ENCODE measurements at places on chromosomes 3 and 15. TPM values are rescaled to one million over a fixed set of nuclear protein-coding genes. Genes with fewer than 3 reads are reported as not detected.

DNA sequence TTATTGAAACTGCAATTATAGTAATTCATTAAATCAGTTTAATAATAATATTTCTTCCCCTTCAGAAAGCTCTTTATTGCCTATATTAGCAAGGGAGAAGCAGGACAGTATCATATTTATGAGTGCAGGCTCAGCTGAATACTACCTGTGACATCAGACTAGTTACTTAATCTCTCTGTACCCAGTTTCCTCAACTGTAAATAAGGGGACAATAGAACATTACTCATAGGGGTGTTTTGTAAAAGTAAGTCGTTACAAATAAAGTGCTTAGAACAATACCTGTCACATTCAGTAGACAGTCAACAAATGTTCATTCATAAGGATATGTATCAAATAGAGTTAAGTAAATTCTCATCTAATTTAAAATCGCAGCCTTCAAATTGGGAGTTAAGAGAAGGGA is 12.1 kb upstream of the VPS39 start:
- DNase-seq = no peak
- H3K27me3 ChIP-seq = no peaks in the 10 kb centered on the region
- no peak overlapping the region for H3K4me3 ChIP-seq
- no peaks in the 10 kb centered on the region for H3K36me3 ChIP-seq
- H3K4me1 ChIP-seq = no peaks in the 10 kb centered on the region
- no peak overlapping the region for H3K27ac ChIP-seq

DNA sequence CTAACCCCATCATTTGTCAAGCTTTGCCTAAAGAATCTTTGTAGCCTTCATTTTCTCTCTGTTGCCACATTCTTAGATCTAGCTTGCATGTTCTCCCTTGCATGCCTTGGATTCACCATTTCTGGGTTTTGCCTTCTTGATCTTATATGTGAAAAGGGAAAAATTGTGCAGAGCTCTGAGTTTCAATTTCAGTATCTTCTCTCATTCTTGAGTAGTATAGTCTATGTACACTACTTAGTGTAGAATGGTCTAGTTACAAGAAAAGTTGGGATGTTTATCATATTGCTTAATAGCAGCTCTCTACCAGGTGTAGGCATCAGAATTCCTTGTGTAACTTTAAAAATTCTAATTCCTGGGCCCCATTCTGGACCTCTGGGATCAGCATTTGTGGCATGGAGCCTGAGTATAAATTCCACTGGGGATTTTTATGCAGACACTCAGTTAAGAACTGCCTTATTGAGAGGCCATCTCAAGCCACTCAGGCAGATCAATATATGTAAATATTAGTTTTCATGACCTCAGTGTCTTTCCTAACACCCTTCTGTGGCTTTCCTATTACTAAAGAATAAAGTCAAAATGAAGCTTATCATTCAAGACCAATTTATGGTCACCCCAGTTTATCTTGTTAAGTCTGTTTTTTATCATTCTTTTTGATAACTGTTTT is 23.4 kb downstream of the GTF2E1 start:
- H3K4me3 ChIP-seq = no peak overlapping the region
- peaks cover 25% of the 10 kb centered on the region for H3K4me1 ChIP-seq
- no peaks in the 10 kb centered on the region for H3K27me3 ChIP-seq
- H3K36me3 ChIP-seq = no peaks in the 10 kb centered on the region
- H3K27ac ChIP-seq = no peak overlapping the region

DNA sequence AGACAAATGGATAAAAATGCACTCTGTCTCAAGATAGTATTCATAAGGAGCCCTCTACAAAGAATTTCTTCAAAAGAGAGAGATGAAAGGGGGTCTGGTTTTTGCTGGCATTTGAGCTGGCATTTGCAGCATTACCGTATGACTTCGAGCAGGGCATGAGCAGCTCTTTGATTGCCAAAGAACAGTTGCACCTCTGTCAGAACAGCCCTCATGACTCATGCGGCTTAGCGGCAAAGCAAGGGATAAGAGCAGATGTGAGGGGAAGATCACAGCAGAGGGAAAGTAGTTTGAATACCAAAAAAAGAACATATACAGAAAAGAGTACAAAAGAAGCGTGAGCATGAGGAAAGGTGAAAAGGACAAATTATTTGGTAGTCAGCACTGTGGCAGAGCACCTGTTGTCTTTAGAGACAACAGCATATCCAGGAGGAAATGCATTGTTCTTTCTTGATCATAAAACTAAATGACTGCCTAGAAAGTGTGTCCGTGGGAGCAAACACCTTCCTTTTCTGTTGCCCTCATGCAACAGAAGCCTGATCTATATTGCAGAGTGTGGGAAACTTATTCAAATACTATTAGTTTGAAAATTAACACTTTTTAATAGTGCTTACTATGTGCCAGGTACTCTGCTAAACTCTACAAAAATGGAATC is 80.5 kb upstream of the SLC24A5 start:
- H3K4me3 ChIP-seq = no peak overlapping the region
- no peaks in the 10 kb centered on the region for H3K36me3 ChIP-seq
- no peak overlapping the region for H3K27ac ChIP-seq
- peaks cover 8% of the 10 kb centered on the region for H3K4me1 ChIP-seq

- no peaks in the 10 kb centered on the region for H3K36me3 ChIP-seq
- H3K27me3 ChIP-seq = no peaks in the 10 kb centered on the region
- peak; percentile 64 for DNase-seq
- H3K27ac ChIP-seq = peak overlapping the region; percentile 74
These were observed 69.3 kb downstream of the TBC1D2B start for GRCh38 chr15:78007964-78008886.

DNA sequence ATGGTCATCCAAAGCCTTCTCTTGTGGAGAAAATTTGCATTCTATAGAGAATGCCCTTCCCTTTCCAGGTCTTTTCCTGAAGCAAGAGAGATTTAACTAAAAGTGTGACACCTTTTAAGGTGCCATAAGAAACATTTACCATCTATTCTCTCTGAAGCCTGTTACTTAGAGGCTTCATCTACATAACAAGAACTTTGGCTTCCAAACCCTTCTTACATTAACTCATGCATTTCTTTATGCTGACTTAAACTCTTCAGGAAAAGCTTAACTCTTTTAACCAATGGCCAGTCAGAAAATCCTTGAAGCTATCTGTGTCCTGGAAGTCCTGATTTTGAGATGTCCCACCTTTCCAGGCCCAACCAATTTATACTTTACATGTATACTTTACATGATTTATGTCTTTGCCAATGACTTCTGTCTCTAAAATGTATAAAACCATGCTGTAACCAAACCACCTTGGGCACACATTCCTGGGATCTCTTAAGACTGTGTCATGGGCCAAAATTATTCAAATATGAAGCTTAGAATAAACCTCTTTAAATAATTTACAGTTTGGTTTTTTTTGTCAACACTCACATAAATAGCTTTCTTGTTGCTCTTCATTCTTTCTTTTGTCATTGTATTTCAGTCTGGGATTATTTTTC is 472.6 kb upstream of the NECTIN3 start:
- no peak overlapping the region for H3K4me3 ChIP-seq
- H3K4me1 ChIP-seq = no peaks in the 10 kb centered on the region
- DNase-seq = no peak
- no peaks in the 10 kb centered on the region for H3K36me3 ChIP-seq
- no peak overlapping the region for H3K27ac ChIP-seq
- no peaks in the 10 kb centered on the region for H3K27me3 ChIP-seq

DNA sequence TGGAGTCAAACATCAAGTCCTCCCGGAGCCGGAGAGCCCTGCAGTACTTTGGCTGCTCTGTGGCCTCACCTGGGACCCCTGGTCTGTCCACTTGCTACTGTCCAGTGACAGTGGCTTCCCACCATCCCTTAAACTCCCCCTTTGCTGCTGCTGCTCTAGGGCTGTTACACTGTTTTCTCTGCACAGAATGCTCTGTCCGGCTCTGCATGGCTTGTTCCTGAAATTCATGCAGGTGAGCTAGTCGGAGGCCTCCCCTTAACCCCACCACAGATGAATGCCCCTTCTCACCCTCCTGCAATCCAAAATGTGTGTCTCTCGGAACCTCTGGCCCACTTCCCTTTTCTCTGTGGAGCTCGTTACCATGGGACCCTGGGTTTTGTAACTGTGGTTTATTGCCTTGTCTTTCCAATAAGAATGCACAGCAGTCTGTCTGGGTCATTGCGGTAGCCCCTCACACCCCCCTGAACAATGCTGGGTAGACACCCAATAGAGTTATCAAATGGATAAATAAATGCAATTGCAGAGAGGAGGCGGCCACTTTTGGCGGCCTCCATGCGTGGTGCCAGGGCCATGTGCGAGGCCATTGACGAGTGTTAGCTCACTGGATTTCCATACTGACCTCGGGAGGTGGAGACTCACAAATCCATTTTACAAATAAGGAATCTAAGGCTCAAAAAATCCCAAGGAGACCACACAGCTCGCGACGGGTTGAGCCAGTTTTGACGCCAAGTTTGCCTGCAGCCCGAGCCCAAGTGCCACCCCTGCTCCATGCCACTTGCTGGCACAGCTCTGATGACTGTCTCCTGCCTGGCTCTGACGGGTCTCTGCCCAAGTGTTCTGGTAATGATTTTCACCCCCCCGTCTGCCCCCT is 48.5 kb downstream of the RGMA start:
- no peaks in the 10 kb centered on the region for H3K4me1 ChIP-seq
- no peak overlapping the region for H3K27ac ChIP-seq
- H3K36me3 ChIP-seq = no peaks in the 10 kb centered on the region

- H3K4me1 ChIP-seq = no peaks in the 10 kb centered on the region
- H3K36me3 ChIP-seq = no peaks in the 10 kb centered on the region
- no peak for DNase-seq
- no peaks in the 10 kb centered on the region for H3K27me3 ChIP-seq
These were observed 29.6 kb downstream of the PRKCD start for GRCh38 chr3:53190659-53191058.

- peak overlapping the region; percentile 90 for H3K27ac ChIP-seq
- H3K27me3 ChIP-seq = no peaks in the 10 kb centered on the region
- H3K36me3 ChIP-seq = no peaks in the 10 kb centered on the region
- H3K4me3 ChIP-seq = no peak overlapping the region
- peaks cover 71% of the 10 kb centered on the region for H3K4me1 ChIP-seq
These were observed 75.4 kb upstream of the HACD2 start for GRCh38 chr3:123660141-123660675.

DNA sequence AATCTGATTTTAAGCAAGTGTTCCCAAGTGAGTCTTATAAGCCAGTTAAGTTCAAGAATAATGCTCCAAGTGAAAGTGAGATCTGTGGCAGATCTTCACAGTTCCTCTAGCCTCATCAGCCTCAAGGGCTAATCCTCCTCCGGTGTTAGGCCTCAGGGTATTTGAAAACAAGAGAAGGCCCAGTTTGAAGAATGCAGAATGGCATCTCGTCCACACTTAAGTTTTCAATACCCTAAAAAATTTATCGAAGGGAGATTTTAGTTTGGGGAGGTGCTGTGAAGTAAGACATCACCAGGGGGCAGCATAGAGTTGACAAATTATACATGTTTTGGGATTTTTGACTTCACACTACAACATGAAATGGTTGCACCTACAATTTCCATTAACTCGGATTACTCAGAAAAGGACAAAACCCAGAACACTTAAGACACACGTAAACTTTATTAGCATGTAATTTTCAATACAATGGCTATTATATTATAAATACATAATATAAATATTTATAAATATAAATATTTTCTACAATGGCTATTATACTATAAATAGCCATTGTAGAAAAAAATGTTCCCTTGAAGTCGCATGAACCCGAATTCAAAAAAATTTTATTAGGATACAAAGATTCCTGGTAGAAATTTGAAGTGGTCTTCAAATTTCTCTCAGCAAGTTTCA is 2.3 kb upstream of the TMEM266 start:
- H3K27ac ChIP-seq = no peak overlapping the region
- peak; percentile 14 for DNase-seq
- H3K4me3 ChIP-seq = no peak overlapping the region
- peaks cover 21% of the 10 kb centered on the region for H3K4me1 ChIP-seq

- no peaks in the 10 kb centered on the region for H3K27me3 ChIP-seq
- no peaks in the 10 kb centered on the region for H3K4me1 ChIP-seq
- no peak overlapping the region for H3K4me3 ChIP-seq
- DNase-seq = no peak
These were observed 9.1 kb upstream of the ADPRH start for GRCh38 chr3:119570229-119570628.

- DNase-seq = peak; percentile 19
- H3K27me3 ChIP-seq = no peaks in the 10 kb centered on the region
- peak overlapping the region; percentile 80 for H3K4me3 ChIP-seq
- no peaks in the 10 kb centered on the region for H3K36me3 ChIP-seq
- H3K27ac ChIP-seq = peak overlapping the region; percentile 58
- peaks cover 7% of the 10 kb centered on the region for H3K4me1 ChIP-seq
These were observed 531 bp downstream of the LZTFL1 start for GRCh38 chr3:45841420-45841756.

The CPLX3 gene
- not detected for total RNA-seq
